Ecto neural progenitor cell (in vitro differentiated cells): ENCODE measurements at places on chromosomes 7 and 10.

DNA sequence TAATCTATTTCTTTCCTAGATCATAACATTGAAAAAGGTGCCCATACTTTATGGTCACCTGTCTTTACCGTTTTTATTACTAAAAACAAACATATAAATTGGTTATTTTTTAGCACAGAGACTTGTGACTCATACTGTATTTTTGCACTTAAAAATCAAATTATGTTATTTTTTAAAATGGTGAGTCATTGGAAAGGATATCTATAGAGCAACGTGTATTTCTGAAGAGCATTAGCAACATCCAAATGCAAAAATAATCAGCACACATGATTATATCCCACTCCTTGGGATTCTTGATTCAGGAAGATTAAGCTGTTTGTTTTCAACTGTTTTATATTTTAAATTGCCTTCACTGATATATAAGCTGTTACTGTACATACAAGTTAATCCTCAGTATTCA, 40.7 kb upstream of the FMC1 start:
- no peak for DNase-seq

GRCh38 chr10:30134171-30134945, 75.0 kb upstream of the JCAD start:
- DNase-seq: no peak

- no peak for DNase-seq
These were observed 21.6 kb downstream of the JCAD start for GRCh38 chr10:30037620-30038336.

GRCh38 chr10:80168162-80168511, 35.6 kb downstream of the PLAC9 start:
- no peak for DNase-seq

GRCh38 chr7:6181136-6181535, 91.3 kb downstream of the CYTH3 start:
- no peak for DNase-seq

DNA sequence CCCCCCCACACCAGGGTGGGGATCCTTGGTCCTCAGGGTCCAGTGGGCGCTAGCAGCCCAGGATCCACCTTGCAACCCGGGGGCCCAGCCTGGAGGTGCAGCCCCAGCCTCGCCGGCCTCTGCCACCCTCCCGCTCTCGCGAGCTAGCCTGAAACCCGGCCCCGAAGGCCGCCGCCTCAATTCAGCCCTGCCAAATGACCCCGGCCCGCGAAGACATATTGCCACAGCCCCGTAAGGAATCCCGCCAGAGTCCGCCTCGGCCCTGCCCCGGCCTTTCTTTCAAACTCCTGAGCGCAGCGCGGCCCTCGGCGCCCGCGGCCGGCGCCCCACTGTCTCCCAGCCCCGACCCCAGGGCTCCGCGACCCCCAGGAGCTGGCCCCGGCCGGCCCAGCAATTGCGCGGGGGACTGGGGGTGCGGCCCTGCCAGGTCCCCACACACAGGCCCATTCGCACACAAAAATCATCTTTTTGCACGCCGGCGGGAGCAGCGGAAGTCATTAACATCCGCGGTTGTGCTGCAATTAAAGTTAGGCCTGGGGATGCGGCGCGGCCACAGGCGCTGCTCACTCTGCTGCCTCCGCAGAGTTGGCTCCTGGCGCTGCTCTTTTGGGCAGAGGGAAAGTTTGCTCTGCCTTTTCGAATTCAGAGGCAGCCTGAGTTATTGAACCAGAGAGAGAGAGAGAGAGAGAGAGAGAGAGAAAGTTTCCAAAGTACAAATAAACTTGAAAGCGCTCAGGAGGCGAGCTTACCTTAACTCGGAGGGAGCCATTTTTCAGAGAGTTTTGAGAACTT, 4.0 kb downstream of the HOXA5 start:
- peak; percentile 57 for DNase-seq

DNA sequence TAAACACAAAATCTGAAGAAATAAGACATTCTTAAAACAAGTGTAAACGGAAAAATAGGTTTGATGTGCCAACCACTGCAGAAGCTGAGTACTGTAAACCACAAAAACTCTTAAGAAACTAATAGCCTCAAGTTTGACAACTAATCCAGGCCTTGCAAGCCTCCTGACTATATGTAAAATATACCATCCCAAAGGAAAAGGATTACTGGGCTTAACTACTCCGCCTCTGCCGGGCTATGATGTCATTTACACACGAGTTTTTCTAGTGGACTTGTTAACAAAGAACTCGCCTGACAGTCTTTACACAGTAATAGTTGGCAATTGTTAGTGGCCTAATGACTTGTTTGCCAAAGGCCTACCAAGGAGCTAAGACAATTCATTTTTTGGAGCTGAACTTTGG, 2.1 kb downstream of the KIF5B start:
- no peak for DNase-seq

DNA sequence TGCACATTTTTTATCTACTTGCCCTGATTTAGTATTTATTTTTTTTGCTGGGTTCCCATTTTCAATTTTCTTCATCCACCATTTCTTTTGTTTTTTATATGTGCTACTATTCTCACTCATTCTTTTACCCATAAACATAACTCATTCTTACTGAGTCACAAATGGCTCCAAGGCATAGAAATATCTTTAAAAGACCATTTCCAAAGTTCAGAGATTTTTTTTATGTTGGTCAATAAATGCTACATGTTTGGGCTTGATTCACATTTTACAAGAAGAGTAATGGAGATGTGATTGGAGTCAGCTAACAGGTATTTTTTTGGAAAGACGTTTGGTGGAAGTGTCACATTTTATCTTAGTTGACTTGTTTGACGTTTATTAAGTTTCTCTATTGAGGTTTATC, 1303.2 kb upstream of the LRRTM3 start:
- DNase-seq: no peak

- no peak for DNase-seq
These were observed 18.4 kb downstream of the PPIA start for GRCh38 chr7:44814919-44815318.

DNA sequence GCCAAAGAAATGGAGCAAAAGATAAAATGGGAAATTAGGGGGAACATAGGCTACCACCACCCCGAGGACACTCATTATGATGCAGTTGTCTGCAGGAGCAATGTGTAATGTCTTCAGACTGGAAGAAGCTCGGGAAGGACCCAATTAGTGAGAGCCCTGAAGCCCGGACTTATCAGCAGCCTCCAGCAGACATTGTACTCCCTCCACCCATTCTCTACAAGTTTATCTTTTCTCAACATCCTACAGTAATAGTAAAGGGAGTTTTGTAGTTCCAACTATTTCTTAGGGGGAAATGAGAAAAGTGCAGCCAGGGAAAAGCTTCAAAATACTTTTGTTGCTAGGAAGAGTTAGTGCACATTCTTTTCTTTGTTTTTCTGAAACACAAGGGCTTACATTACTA, 657.3 kb upstream of the COBL start:
- DNase-seq: no peak
